GM12864 (cell line): ENCODE measurements at places on chromosomes 11 and 22.

GRCh38 chr22:40951795-40952605 lies 822 bp downstream of the RBX1 start:
- DNase-seq: peak; percentile 7

GRCh38 chr11:76212086-76213035 lies 6.1 kb upstream of the WNT11 start:
- DNase-seq: no peak

GRCh38 chr11:115700981-115701875 lies 197.0 kb upstream of the CADM1 start:
- DNase-seq: no peak

DNA sequence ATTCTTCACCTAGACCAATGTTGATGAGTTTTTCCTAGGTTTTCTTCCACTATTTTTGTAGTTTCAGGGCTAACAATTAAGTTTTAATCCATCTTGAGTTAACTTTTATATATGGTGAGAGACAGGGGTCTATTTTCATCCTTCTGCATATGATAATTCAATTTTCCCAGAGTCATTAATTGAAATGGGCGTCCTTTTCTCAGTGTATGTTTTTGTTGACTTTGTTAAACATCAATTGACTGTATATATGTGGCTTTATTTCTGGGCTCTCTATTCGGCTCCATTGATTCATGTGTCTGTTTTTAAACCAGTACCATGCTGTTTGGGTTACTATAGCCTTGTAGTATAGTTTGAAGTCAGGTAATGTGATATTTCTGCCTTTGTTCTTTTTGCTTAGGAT lies 282.1 kb downstream of the INSC start:
- no peak for DNase-seq

DNA sequence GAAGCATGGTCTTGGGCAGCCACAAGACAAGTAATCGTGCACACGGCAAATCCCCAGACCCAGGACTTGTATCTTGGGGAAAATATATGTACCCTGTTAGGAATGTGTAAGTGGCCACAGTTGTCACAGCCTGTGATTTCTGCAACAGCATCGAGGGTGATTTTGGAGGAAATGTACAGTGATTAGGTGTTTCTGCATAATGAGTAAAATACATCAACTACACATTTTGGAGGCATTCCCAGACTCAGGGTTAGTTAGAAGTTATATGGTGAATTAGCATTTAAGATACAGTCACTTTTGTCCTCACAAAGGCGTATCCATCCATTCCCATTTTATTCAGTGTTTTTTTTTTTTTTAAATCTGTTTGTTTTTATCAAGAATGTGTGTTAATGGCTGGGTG lies 28.4 kb downstream of the SUSD2 start:
- no peak for DNase-seq

GRCh38 chr22:27686534-27686933 lies 115.0 kb downstream of the MN1 start:
- no peak for DNase-seq

DNA sequence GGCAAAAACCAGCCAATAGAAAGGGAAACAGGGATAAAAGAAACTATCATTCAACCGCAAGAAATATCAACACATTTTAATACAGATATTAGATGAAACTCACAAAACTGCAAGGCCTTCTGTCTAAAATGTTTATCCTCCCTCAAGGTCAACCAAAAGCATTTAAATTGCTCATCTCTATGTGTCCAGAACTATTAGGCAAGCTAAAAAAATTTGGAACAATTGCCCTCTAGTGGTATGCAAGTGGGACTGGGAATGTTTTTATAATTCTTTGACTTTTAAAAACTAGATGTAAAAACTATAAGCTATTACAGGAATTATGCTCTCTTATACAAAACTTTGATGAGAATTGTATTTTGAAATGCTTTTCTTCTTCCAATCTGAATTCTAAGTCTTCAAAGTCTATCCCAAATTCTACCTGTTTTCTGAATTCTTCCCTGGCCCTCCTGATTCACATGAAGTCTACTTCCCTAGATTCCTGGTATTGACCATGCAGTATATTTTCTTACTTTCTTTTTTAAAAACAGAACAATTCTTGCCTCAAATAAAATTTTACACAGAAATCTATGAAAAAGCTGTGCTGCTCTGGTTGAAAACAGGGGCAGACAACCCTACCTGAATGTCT lies 4.9 kb downstream of the CWC15 start:
- DNase-seq: no peak

GRCh38 chr11:86699040-86699791 lies 26.8 kb upstream of the ME3 start:
- DNase-seq: no peak

DNA sequence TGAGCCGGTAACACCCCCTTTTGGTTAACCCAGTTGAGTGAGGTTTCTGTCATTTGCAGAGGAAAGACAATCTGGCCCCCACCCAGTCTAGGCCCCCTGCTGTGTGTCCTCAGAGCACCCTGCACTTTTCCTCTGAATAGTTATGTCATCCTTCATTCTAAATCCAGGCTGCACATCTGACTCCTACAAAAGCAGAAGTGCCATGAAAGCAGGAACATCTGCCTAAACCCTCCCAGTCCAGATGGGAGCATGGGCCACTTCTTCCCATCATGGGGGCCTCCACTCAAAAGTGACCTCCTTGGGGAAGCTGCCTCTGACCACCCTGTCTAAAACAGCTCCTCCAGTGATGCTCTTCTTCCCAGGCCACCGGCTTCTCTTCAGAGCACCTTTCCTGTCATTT lies 53.7 kb upstream of the HMGXB4 start:
- no peak for DNase-seq

DNA sequence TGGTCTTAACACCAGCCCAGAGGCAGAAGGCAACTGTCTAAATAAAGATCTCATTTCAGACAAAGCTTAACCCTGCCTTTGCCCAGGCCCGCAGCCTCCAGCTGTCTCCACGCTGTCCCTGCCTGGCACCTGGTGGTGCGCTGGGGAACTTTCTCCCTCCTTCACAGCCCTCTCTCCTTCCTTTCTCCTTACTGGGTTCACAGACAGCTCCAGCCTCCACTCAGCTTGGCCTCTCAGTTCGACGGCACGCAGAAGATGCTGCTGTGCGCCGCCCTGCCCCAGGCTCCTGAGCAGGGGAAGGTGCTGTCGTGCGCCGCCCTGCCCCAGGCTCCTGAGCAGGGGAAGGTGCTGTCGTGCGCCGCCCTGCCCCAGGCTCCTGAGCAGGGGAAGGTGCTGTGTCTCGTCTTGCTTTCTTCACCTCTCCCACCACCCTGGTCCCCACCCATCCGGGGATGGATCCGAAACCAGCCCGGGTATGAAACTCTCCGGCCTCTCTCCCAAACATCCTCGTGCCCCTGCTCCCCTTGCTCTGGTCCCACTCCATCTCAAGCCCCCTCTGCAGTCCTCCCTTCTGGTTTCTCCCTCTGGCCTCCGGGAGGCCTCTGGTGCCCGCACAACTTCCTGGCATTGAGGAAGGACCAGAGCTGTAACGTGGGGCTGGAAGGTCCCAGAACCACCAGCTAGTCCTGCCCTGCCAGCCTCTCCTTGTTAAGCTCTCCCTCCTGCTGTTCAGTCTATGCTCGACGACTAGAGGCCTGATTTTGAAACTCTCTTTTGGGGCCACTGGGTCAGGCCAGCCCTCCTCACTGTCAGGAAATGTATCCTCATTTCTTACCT lies 22.9 kb upstream of the JAM3 start:
- DNase-seq: no peak

DNA sequence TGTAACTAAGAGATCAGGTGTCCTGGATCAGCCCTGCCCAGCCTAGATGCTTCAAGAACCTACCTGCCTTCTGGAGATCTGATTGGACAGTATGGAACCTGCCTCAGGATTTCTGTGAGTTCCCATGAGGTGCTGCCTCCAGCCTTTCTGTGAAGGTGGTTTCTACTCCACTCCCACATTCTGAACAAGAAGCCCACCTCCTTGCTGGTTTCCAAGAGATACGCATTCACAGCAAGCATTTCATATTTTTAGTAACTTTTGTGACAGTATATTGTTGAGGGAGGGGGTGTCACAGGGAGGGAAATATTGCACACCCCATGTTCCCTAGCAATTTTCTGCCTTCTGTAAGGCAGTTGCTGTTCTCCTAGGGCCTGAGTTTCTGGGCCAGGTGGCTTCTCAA lies 204.4 kb downstream of the NAV2 start:
- no peak for DNase-seq

- DNase-seq: peak; percentile 7
Observed at GRCh38 chr11:82557274-82557673, 176.4 kb downstream of the FAM181B start.

GRCh38 chr22:49547751-49548239 lies 279.9 kb downstream of the BRD1 start:
- DNase-seq: no peak

DNA sequence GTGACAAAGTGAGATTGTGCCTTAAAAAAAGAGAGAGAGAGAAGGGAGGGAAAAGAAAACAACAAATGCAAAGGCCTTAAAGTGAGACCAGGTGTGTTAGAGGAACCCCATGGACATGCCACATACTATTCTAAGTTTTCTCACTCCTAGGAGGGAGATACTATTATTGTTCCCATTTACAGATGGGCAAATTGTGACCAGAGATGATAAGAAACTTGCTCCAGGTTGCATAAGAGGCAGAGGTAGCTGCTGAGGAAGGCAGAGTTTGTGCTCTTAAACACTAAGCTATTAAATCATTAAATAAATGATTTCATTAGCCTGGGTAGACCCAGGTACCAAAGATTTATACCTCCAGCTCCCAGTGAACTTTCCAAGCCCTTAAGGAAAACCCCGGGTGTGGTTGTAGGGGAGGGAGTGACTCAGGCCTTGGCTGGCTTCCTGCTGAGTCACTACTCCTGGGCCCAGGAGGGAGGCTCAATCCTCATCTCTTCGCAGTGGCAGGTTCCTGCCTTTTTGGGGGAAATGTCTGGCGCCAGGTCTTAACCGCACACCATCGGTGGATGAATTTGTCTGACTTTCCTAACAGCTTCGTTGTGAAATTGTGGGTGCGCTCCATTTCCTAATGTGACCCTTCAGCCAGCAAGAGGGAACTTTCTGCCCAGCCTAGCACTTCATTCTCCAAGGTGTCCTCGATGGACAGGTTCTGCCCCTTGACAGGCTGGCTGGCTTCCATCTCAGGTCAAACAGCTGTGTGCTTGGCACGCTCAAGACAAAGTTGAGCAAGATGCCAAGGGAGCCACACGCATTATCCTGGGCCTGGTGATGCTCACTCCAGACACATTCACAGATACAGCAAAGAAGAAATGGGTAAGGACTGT lies 33.4 kb upstream of the PTPRJ start:
- no peak for DNase-seq

DNA sequence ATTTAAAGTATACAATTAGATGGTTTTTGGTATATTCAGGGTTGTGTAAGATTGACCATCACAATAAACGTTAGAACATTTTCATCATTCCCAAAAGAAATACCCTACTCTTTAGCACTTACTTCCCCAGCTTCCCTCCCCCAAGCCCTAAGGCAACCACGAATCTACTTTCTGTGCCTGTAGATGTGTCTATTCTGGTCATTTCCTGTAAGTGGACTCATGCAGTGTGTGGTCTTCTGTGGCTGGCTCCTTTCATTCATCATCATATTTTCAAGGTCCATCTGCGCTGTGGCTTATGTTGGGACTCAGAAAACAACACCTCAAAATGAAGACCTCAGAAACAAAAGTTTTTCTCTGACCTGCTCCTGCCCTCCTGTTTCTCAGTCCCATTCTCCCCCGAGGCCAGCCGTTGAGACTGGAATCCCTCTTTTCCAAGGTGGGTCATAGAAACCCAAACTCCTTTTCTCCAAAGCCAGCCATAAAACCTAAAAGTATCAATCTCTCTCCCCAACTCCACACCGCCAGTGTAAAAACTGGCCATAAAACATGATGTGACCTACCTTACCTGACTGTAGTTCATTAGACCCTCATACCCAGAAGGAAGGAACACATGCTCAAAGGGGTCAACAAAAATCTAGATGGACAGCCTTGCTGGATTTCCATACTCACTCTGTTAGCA lies 12.9 kb upstream of the TMPRSS13 start:
- no peak for DNase-seq

DNA sequence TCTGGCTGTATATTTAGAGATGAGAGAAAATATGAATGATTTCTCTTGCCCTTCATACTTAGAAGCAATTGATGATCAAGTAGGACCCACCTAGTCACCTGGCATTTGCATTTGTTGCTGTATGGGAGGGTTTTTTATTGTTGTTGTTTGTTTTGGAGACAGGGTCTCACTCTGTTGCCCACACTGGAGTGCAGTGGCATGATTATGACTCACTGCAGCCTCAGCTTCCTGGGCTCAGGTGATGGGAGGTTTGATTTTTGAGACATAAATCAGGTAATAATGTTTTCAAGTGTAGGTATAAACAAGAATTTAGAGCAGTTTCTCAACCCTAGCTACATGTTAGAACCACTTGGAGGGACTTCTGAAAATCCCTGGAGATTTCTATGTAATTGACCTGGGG lies 63.0 kb downstream of the TNRC6B start:
- DNase-seq: no peak

DNA sequence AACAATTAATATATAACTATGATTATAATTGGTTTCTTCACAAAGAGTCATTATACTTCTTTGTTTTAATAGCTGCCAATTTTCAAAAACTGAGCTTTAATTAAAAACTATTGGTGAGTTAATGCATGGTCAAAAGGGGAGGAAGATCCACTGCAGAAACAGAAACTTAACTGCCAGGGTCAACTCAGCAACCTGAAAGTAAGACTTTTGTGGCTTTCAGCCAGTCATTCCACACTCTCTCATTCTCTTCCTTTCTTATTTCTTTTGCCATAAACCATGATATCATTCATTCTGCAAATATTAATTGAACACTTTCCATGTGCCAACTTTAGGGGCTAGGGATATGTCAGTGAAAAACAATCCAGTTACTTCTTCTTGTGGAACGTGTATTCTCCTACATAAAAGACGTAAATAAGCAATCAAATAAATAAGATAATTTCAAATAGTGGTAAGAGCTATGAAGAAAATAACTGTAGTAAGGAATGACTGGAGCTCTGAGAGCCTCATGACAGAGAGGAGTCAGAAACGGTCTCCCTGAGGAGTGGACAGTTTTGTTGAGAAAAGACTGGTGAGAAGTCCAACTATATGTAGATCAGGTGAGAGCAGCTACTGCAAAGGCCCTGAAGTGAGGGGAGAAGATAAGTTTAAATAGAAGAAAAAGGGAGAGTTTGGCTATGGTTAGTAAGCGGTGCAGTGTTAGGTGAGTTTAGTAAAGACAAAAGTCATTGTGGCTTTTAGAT lies 130.5 kb downstream of the GRIA4 start:
- DNase-seq: no peak

- DNase-seq: no peak
Observed at GRCh38 chr11:26688701-26689100, 33.2 kb downstream of the SLC5A12 start.

GRCh38 chr11:71342951-71343827 lies 90.8 kb upstream of the SHANK2 start:
- no peak for DNase-seq

- DNase-seq: no peak
Observed at GRCh38 chr11:7473717-7474116, 11.6 kb upstream of the OLFML1 start.

- no peak for DNase-seq
Observed at GRCh38 chr11:12137005-12137690, 26.8 kb downstream of the MICAL2 start.

DNA sequence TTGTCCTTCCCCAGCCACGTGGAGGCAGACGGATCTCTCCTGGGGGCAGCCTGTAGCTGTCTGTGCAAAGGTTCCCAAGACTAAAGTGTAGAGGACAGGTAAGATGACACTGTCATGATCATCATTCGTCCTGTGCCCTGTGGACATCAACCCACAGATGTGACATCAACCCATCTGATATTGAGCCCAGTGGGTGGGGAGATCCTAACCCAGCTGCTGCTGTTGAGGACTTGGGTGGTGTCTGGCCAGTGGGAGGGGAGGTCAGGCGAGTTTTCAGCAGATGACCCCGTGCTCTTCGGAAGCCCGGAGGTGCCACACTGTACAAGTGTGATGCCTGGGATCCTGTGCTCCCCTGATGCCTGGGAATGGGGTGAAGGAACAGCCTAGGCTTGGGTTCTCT lies 1.2 kb upstream of the GAL start:
- DNase-seq: no peak
